Iris pigment epithelial cell (primary cell): ENCODE measurements at places on chromosomes 2 and 18.
A peak's percentile ranks its signal among the peaks of the same experiment; 100 is the strongest.

DNA sequence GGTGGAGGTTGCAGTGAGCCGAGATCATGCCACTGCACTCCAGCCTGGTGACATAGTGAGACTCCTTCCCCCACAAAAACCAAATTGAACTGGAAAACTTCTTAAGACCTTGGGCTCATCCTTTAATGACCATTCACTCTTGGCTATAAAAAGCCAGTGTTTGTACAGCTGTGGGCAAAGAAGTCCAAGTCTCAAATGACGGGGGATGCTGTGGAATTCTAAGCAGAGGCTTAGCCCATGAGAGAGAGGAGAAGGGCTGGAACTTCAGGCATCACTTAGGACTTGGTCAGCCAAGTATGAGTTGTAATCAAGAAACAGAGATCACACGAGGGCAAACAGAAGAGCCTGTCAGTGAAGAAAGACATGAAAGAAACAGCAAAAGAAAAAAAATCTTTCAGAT, 79.3 kb upstream of the POU3F3 start:
- DNase-seq, result peak; percentile 41

- no peak for DNase-seq
Observed at GRCh38 chr2:19009510-19009909, 348.9 kb downstream of the OSR1 start.

DNA sequence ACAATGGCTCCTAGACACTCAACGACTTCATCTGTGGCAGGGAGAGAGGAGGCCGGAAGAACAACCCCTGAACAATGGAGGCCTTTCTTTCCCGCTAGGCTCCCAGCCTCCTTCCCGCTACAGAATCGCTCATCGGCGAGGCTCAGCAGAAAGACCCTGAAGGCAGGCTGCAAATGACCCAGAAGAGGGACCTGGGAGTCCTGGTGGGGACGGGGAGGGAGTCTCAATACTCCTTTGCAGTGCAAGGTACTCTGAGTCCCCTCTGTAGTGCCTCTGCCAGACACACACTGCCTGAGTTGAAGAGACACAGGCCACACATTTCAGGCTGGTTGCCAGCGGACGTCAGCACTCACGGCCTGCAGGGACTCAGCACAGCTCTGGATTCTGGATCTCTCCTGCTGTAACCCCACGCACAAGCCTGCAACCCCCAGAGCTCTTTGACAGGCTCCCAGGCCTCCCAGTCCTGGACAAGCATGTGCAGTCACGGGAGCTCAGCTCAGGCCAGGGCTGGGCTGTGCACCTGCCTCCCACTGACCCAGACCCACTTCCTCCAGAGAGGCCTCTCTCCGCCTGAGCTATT, 6.1 kb downstream of the GPR17 start:
- DNase-seq, result no peak

DNA sequence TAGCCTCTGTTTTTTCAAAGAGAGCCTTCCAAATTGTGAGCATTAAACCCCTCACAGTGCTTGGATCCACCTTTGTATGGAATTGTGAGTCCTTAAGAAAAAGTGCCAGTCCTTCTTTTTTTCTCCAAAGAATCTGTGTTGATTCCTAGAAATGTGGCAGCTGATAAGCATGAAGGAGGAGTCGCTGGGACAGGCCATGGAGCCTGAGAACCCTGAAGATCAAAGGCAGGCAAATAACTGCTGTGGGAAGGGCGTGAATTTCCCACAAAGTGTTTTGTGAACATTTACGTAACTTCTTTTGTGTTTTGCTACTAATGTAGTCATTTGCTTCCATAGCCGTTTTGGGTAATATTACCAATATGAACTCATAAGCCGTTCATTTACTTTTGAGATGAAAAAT, 27.7 kb upstream of the CHMP1B start:
- DNase-seq, result no peak

DNA sequence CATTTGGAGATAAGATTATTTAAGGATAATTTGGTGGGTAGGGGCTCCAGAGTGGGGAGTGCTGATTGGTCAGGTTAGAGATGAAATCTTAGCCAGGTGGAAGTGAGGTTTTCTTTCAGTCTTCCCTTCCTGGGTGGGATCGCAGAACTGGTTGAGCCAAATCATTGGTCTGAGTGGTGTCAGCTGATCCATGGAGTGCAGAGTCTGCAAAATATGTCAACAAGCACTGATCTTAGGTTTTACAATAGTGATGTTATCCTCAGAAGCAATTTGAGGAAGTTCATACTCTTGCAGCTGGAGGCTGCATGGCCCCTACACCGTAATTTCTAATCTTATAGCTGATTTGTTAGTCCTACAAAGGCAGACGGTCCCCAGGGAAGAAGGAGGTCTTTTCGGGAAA, 1483.4 kb upstream of the ZEB2 start:
- DNase-seq, result no peak
